ENCODE measurements at places on chromosomes 6 and 20. TPM values are rescaled to one million over a fixed set of nuclear protein-coding genes. Genes with fewer than 3 reads are reported as not detected.
A peak's percentile ranks its signal among the peaks of the same experiment; 100 is the strongest.

The LY6G6F gene
- total RNA-seq = not detected

The FOXS1 gene
- not detected for total RNA-seq

The NKAIN4 gene
- not detected for total RNA-seq

The PCK1 gene
- not detected for total RNA-seq

The OPRL1 gene
- 2.6 TPM for total RNA-seq

The TRIM15 gene
- not detected for total RNA-seq

The OR2B6 gene
- total RNA-seq = 0.17 TPM

The CST4 gene
- total RNA-seq = 0.17 TPM

The TUBB1 gene
- total RNA-seq = under 0.01 TPM

The ULBP1 gene
- total RNA-seq = 0.26 TPM

The C20orf204 gene
- 0.26 TPM for total RNA-seq

The ARHGAP40 gene
- not detected for total RNA-seq

The TGM3 gene
- not detected for total RNA-seq

The LHFPL5 gene
- total RNA-seq = not detected

GRCh38 chr20:17594443-17594842 is 24.6 kb downstream of the DSTN start:
- DNase-seq = peak; percentile 69

GRCh38 chr20:10595985-10596384 is 77.8 kb downstream of the JAG1 start:
- no peak for DNase-seq

GRCh38 chr6:158621694-158622544 is 22.6 kb downstream of the DYNLT1 start:
- DNase-seq = no peak

GRCh38 chr6:110815015-110815410 is 256 bp downstream of the CDK19 start:
- no peak for DNase-seq

DNA sequence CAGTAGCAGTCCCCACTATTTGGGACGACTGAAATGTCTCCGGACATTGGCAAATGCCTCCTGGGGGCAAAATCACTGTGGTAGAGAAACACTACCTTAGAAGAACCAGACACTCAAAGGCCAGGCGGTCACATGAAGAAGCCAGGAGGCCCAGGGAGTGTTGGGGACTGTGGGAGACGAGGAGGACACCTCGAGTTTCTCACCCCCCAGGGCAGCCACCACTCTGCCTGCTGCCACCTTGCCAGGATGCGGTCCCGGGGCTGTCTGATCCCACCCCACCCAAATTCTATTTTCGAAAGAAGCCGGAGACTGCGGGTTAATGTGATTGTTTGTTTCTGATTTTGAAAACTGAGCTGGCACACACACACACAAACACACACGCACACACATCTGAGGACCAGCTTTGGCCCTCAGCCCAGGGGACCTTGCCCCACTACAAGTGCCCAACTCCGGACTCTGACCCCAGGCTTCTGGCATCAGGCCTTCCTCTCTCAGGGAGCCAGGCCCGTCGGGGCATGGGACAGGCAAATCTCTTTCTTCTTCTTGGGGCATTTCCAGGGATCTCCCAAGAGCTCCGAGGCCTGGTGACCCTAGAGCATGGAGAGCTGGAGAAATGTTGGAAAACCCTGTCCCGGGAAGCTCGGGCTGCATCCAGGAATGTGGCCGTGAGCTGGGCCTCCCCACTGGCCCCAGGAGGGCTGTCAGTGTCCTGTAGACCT is 187.5 kb upstream of the PMEPA1 start:
- DNase-seq = no peak

DNA sequence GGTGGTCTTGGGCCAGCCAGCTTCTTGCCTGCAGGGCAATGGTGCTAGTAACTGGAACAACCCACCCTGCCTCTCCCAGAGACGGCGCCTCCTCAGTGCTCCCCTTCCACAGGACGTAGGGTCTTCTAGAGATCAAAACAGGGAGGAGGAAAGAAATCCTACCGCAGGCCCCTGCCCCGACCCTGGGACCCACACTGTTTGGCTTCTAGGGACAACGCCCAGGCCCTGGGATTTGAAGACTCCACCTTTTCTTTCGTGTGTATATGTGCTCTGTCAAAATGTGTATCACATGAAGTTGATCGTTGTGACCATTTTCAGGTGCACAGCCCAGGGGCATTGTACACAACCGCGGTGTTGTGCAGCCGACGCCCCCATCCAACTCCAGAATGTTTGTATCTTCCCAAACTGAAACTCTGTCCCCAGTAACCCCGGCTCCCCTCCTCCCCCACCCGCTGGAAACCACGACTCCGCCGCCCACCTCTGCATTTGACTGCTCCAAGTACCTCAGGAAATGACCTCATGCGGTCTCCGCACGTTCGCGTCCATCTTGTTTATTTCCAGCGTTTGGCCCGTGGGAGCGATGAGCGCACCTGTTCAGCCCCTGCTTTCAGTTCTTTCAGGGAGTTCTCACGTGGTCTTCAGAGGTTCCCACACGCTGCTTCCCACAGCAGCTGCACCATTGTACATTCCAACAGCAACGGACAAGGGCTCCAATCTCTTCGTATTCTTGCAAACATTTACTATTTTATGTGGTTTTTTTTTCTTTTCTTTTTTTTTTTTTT is 3.4 kb upstream of the BHLHE23 start:
- DNase-seq = no peak

DNA sequence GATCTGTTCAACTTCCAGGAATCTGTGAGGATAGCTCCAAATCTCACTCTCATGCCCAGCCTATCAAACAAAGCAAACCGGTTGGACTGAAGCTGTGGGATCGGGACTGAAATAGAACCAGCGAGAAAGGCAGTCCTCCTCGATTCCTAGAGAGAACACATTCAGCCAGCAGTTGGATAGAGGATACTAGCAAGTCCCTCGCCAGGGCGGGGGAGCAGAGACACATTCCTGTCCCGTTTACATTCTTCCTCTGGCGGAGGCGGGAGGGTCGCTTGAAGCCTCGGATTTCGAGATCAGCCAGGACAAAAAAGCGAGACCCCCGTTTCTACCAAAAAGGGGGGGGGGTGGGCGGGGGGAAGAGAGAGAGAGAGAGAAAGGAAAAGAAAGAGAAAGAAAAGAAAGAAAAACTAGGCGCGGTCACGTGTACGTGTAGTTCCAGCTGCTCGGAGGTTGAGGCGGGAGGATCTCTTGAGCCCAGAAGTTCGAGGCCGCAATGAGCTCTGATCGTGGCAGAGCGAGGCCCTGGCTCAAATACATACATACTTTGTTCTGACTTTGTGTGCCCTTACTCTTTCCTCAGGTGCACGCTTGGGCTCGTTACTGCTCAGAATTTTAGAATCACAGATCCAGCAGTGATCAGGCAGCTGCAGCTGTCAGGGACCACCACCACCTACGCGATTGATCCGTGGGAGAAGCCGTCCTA is 19.5 kb downstream of the ZNF311 start:
- DNase-seq = peak; percentile 98

- DNase-seq = no peak
These were observed 153.4 kb upstream of the LRFN2 start for GRCh38 chr6:40740518-40740917.

DNA sequence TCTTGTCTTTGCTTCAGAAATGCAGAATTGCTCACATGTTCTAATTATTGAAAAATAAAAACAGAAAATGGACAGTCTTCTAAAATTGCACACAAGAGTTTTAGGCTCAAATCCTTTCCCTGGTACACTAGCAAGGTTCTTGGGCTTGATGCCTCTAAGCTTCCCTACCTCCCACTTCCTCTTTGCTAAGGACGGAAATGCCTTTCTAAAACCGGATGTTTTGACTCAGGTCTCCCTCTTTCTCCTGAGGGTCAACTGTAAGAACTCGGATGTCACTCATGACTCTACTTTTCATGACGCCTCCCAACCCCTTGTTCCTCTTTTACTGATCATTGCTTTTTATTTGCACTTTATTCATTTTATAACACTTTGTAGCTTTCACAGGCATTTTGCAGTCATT is 613.5 kb downstream of the C6orf118 start:
- DNase-seq = no peak

GRCh38 chr6:4134841-4135664 is at the start of gene ECI2:
ECI2 (minus strand) TSS chr6:4135575; CDS start chr6:4135560, 15 bp downstream.
- DNase-seq = no peak

- DNase-seq = no peak
These were observed 6.5 kb upstream of the SLCO4A1 start for GRCh38 chr20:62635852-62636251.

DNA sequence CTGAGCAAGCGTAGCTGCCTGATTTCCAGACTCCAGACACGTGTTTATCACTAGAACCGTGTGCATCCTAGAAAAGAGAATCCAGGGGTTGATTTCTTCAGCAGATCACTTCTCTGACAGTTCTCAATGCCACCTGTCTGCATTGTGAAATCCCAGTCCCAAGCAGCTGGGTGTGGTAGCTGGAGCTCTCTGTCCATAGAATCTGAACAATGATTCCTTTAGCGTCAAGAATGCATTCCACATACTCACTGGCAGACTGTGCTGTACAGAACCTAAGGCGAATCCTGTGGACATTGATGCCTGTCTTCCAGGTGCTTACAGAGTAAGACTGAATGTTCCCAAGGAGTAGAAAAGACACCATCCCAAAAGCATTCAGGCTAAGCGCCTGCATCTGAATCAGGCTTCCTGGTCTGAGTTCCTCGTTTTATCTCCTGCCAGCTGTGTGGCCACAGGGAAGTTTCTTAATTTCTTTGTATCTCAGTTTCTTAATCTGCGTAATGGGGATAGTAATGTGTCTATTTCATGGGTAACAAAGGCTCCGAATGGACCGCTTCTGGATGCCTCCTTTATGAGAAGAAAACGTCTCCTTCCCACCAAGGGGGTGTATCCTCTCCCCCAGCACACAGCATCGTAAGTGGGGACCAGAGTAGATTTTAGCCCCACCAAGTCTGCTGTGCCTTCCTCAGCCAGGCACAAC is 10.4 kb upstream of the TRAF3IP2 start:
- no peak for DNase-seq

GRCh38 chr6:155340464-155341129 is 26.3 kb upstream of the TFB1M start:
- DNase-seq = peak; percentile 68

DNA sequence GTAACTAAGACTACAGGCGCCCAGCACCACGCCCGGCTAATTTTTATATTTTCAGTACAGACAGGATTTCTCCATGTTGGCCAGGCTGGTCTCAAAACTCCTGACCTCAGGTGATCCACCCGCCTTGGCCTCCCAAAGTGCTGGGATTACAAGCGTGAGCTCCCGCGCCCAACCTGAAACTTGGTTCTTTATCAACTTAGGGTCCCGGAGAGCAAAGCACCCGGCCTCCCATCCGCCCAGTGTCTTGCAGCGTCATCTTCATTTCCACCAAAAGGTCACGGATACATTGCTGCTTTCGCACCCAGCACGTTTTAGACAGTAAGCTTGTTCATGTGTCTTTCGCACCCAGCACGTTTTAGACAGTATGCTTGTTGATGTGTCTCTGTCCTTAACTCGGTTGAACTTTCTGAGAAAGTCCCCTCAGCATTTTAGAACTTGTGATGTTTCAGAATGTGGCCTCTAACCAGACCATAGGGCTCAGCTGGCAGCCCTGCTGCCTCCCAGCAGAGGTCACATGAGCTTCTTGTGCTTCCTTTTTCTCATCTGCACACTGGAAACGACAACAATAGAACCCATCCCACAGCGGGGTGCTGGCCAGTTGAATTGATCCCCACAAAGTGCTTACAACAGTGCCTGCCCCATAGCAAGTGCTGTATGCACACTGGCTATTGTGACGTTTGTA is 48.8 kb downstream of the PRR18 start:
- DNase-seq = no peak

GRCh38 chr20:330233-331149 is 5.1 kb downstream of the SOX12 start:
- DNase-seq = peak; percentile 59

GRCh38 chr20:48850257-48850976 is 22.6 kb upstream of the PREX1 start:
- no peak for DNase-seq

DNA sequence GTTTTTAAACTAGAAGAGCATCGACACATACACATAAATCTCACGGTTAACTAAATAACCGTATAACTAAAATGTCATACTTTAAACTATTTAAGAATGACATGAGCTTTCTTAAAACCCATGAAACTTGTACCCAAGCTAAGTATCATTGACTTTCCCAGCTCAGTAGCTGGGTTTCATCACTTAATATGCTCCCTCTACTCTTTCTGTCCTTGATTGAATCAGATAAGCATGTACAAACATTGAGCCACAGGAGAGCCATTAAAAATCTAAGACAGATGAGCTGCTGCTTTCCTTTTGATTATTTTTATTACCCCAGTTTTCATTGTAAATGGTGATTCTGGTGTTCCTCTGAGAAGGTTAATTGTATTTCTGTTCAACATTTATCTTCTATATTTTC is 115.8 kb downstream of the FOXO3 start:
- DNase-seq = no peak

GRCh38 chr20:17262786-17263185 is 35.9 kb downstream of the PCSK2 start:
- no peak for DNase-seq

DNA sequence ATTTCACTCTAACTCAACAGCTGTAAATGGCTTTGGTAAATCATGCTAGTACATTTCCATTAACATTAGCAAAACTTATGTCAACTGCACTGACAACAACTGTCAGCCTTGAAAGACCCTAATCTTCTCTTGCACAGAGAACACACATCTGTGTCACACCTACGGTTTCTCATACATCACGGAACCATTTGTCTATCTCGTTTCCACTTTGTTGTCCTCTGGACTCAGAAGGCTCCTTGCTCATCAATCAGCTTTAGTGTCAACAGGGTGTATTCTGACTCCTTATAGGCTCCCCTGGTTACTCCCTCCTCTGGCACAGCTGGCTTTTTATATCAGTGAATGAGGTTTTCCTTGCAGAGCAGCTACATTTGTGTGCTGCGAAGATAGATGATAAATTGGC is 49.3 kb downstream of the CD83 start:
- no peak for DNase-seq

GRCh38 chr6:165744555-165745228 is 81.7 kb upstream of the PDE10A start:
- DNase-seq = peak; percentile 7

DNA sequence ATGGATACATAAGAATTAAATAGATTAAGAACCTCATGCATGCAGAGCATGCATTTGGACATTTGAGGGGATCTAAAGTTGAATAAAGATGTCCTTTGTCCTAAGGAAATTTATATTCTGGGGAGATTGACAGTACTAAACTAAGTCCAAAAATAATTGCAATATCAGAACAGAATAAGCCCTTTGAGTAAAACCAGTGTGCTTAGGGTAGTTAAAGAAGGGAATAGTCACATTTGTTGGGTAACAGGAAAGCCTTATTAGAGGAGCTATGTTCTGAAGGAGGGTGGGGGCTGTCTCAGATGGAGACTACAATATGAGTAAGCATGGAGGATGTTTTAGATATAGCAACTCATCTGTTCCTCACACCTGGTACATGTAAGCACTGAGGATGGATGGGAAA is 35.8 kb downstream of the CDC5L start:
- no peak for DNase-seq

DNA sequence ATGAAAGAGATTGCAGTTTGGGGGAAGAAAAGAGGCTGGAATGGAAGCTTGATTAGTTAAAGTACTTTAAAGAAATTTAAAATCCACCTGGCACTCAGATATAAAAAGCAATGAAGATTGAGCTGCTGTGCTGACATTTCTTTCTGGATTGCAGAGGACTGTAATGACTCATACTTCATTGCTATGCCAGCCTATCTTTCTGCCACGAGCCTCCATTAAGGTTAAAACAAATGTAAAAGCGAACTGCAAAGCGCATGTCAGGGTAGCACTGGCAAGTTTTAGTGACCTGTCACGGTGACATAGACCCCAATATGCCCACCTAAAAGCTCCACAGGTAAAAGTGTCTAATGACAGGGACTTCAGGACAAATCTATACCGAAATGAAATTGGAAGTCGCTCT is 449.6 kb downstream of the C6orf118 start:
- no peak for DNase-seq

GRCh38 chr6:81714684-81715083 is 37.8 kb downstream of the TENT5A start:
- no peak for DNase-seq
